ENCODE measurements at places on chromosomes 11 and 22. TPM values are rescaled to one million over a fixed set of nuclear protein-coding genes. Genes with fewer than 3 reads are reported as not detected.

RTN4RL2 gene
- 0.27 TPM for total RNA-seq

CRYBB2 gene
- total RNA-seq = 0.27 TPM

GRK3 gene
- total RNA-seq = 1.5 TPM

TRIM22 gene
- total RNA-seq = 115 TPM

LRRC74B gene
- total RNA-seq = not detected

YPEL1 gene
- 2.6 TPM for total RNA-seq

All from thoracic aorta endothelial cell (primary cell).